ENCODE measurements at places on chromosomes 13 and 19. TPM values are rescaled to one million over a fixed set of nuclear protein-coding genes. Genes with fewer than 3 reads are reported as not detected.

DNA sequence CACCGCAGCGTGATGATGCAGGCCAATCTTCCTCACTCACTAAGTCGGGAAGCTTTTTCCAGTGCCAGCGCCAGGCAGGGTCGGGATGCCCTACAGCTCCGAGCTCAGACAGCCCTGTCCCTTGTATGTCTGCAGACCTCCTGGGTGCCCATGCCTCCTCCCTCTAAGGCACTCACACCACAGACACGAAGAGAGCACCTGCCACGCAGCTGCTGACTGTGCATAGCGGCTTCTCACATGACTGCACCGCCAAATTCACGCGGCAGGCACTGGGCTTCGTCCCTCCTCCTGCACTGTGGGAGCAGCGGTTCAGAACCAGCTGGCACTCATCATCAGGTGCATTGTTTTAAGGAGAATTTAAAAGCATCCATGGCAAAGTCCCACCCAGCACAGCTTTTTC lies 88.1 kb downstream of the SLC7A1 start:
- peak; percentile 64 for DNase-seq
- H3K36me3 ChIP-seq: peaks cover 7% of the 10 kb centered on the region
- peaks cover 18% of the 10 kb centered on the region for H3K27me3 ChIP-seq
- H3K27ac ChIP-seq: peak overlapping the region; percentile 64
- H3K4me3 ChIP-seq: no peak overlapping the region
- no peaks in the 10 kb centered on the region for H3K4me1 ChIP-seq

- peaks cover 8% of the 10 kb centered on the region for H3K36me3 ChIP-seq
- no peaks in the 10 kb centered on the region for H3K27me3 ChIP-seq
- H3K4me3 ChIP-seq: no peak overlapping the region
- no peak overlapping the region for H3K27ac ChIP-seq
These were observed 43.4 kb downstream of the TNFRSF19 start for GRCh38 chr13:23613596-23613995.

DNA sequence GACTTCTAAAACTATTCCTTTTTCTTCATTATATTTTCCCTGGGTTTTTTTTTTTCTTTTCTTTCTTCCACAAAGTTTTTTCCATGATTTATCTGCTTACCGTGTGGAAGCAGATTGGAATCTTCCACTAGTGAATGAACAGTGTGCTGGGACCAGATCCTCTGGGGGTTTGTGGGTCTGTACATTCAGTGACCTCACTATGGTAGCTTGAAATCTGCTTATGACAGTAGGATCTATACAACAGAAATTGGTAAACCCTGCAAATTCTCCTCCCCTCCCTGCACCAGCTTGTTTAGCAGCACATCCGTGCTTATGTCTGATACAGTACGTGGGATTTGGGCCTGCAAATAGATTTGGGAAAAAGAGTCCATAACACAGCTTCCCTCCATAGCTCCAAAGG lies 26.0 kb upstream of the MAB21L1 start:
- no peak overlapping the region for H3K4me3 ChIP-seq
- no peak for DNase-seq
- no peaks in the 10 kb centered on the region for H3K36me3 ChIP-seq
- no peaks in the 10 kb centered on the region for H3K4me1 ChIP-seq
- no peak overlapping the region for H3K27ac ChIP-seq

- DNase-seq: no peak
- H3K27ac ChIP-seq: no peak overlapping the region
- H3K4me3 ChIP-seq: no peak overlapping the region
- H3K36me3 ChIP-seq: no peaks in the 10 kb centered on the region
- H3K27me3 ChIP-seq: no peaks in the 10 kb centered on the region
- no peaks in the 10 kb centered on the region for H3K4me1 ChIP-seq
These were observed 471.7 kb downstream of the EFNB2 start for GRCh38 chr13:106063591-106064313.

DNA sequence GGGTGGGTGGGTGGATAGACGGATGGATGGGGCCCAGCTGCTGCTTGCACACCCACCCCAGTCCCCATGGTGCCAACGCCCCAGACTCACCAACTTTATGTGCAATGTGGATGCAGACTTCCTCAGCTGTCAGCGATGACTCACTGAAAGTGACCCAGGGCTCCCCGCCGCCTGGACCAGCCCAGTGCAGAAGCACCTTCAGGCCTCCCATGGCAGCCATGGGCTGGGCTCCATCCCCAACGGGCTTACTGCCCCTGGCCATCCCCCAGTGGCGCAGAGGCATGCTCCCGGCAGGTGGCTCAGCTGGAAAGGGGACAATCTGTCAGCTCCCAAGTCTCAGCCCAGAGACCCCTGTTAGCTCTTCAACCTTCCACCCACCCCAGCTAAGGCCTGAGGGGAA lies 2.2 kb downstream of the TYK2 start:
- no peak overlapping the region for H3K4me3 ChIP-seq
- DNase-seq: no peak
- H3K27me3 ChIP-seq: no peaks in the 10 kb centered on the region
- H3K4me1 ChIP-seq: peaks cover 10% of the 10 kb centered on the region

DNA sequence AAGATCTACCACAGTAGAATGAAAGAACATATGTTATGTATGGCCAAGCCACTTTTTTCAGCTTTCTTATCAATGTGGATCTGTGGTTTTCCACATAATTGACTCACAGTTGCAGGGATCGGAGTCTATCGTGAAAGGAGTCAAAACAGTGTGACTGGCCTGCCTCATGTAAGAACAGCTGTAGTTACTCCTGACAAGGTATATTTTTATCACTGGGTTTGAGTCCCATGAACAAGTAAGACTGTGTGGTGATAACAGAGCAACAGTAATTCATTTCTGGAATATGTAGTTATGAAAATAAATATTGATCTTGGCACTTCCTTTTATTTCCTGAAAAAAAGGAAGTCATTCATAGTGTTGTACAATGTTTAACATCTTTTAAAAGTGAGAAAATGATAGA lies 416.6 kb downstream of the KLF12 start:
- DNase-seq: peak; percentile 66
- peaks cover 5% of the 10 kb centered on the region for H3K4me1 ChIP-seq
- no peaks in the 10 kb centered on the region for H3K27me3 ChIP-seq
- H3K36me3 ChIP-seq: peaks cover 20% of the 10 kb centered on the region
- H3K27ac ChIP-seq: peak overlapping the region; percentile 26
- H3K4me3 ChIP-seq: no peak overlapping the region

PSG11 gene
- total RNA-seq: not detected

ZNF235 gene
- total RNA-seq: 14.9 TPM
